ENCODE measurements at places on chromosomes 13 and 19. TPM values are rescaled to one million over a fixed set of nuclear protein-coding genes. Genes with fewer than 3 reads are reported as not detected.

Gene PPP1R13L
- 257 TPM for total RNA-seq

Gene ADAMTSL5
- 6.2 TPM for total RNA-seq

Gene SYNGR4
- total RNA-seq: not detected

Gene PIP5K1C
- total RNA-seq: 27.3 TPM

Gene KIR3DL2
- not detected for total RNA-seq

Gene WASF3
- 6.1 TPM for total RNA-seq

Gene SERPINE3
- total RNA-seq: 0.12 TPM

Gene ZNF569
- 1.5 TPM for total RNA-seq

Gene LRRC8E
- 27.3 TPM for total RNA-seq

Gene DPF1
- not detected for total RNA-seq

Gene KATNAL1
- total RNA-seq: 3.1 TPM

Gene CNFN
- total RNA-seq: 502 TPM

Gene ZNF540
- total RNA-seq: 6.9 TPM

Gene GFY
- total RNA-seq: not detected

Gene CYP2F1
- not detected for total RNA-seq

Gene ICAM4
- not detected for total RNA-seq

Gene EPSTI1
- not detected for total RNA-seq

Gene LILRB5
- total RNA-seq: 2.5 TPM

Gene ZNF571
- 3.3 TPM for total RNA-seq

Gene ZNF177
- total RNA-seq: 1.1 TPM

Gene WBP4
- total RNA-seq: 7.2 TPM

All from lower leg skin (tissue), 4 donors.